Anterior cingulate cortex (tissue), 58 donors: ENCODE measurements at places on chromosomes 6 and 20.

DNA sequence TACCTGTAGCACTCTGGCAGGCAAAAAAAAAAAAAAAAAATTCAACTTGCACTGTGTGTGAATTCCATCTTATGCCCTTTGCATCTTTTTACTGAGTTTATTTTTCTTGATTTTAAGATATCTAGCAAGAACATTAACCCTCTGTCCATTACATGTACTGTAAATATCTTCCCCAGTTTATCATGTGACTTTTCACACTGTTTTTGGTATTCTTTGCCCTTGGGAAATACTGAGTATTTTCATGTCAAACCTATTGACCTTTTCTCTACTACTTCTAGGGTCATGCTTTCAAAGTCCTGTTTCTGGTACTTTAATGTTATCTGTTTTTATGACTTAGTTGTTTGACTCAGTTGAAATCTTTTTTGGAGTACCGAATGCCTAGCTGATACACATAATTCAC is 843 bp upstream of the HUS1B start:
- DNase-seq: no peak

GRCh38 chr6:154534531-154534930 is 24.0 kb upstream of the CNKSR3 start:
- DNase-seq: no peak

GRCh38 chr6:44430326-44430725 is 42.8 kb downstream of the CDC5L start:
- no peak for DNase-seq

GRCh38 chr20:46849751-46850150 is 44.9 kb upstream of the EYA2 start:
- no peak for DNase-seq

DNA sequence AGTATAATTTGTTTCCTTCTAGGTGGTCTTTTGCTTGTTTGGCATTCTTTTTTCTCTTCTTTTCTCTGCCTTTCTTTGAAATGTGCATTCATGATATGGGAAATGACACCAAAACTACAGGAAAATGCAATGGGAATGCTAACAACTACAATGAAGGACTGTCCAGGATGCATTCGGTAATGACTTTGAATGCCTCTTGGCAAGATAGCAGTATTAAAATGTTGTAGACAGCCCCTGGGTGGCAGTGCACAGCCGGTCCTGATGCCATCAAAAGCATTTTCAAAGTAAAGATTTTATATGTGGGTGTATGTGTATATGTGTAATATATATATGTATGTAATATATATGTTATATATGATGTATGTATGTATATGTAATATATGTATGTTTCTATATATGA is 218.8 kb upstream of the MMS22L start:
- DNase-seq: no peak

DNA sequence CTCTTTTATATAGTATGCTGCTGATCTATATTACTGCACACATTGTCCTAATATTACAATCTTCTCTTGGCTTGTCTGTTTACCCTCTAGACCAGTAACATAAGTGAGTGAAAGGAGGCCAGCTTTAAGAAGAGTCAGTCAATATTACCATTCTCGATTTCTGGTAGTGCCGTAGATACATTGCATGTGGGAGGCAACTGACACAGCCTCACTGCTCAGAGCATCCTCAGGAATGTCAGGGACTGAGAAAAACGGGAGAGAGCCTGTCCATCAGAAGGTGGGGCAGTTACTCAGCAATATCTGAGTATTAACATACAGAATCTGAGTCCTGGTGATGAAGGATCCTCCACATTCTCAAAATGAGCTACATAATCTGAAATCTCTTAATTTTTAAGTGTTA is 259.9 kb downstream of the GJA1 start:
- DNase-seq: no peak

DNA sequence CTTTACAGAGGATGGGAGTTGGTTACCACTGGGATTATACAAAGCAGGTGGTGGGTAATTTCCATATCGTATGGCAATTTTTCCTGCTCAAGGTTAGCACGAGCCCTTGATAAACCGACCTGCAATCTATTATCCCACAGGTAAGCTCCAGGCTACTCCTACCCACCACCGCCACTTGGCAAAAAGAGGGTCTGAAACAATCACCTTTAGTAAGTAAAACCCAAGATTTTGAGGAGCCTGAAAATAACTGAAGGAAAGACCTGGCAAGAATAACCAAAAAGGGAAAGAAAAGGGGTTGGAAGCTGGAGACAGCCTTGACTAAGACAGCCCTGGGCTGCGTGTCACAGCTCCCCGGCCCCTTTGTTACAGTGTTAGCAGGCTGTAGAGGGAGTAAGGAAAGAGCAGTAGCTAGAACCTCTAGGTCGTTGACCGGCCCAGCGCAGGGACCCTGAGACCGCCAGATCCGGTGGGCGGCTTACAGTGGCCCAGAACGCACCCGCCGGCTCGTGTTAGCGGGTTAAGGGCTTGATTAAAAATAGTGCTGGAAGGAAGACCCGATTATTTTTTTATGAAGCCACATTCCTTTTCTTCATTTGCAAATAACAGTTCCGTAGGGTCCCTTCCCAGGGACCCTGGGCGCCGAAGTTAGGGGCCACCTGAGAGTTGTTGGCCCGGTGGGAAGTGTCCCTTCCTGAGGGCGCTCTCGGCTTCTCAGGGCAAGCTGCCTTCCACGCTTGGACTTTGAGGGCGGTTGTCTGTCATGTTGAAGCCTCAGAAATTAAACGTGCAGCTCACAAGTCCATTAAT is 30.5 kb downstream of the TFAP2B start:
- no peak for DNase-seq

DNA sequence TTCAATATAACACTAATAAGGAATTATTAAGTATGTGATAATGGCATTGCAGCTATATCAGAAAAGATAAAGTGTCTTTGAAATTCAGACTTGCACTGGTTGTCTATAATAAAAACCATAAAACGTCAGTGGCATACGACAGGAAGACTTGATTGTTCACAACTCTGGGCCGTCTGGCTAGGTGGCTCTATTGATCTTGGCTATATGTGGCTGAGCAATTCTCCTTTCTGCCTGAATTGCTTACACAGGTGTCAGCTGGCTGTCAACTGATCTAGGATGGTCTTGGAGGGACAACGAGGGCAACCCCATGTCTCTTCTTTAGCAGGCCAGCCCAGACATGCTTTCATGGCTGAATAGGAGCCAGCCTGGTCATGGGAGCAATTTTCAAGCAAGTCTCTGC is 359.1 kb downstream of the QKI start:
- no peak for DNase-seq

DNA sequence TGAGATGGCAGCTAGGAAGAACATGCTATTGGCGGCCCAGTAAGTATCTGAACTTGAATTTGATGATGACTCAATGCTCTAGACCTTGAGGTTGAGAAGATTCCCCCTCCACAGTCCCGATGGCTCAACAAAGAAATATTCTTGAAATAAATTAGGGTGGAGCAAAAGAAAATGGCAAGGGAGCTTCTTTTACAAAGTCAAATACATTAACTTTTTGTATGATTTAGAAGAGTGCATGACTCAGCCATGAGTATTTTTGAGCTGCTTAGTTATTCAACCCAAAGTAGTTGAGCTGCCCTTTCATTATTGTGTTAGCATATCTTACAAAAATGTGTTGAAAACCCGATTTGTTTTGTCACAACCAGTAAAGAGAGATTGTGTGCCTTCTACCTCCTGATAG is 7.6 kb downstream of the TFAP2C start:
- DNase-seq: no peak

DNA sequence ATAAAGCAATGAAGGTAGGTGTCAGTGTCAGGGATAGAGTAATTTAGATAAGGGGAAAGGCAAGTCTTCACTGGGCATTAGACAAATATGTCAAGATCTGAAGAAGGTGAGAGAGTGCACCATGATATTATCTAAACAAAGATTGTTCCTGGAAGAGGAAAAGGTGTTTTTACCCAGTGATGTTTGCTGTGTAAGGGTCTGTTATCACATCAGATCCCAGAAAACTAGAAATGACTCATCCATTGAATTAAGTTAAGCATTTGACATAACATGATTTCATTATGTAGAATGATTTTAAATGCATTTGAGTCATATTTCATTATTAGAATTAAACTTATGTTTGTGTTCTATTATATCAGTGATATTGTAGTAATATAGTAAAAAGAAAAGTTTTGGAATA is 1279.5 kb upstream of the CITED2 start:
- no peak for DNase-seq

- no peak for DNase-seq
Measured at GRCh38 chr6:8819446-8819845, 384.1 kb upstream of the SLC35B3 start.

DNA sequence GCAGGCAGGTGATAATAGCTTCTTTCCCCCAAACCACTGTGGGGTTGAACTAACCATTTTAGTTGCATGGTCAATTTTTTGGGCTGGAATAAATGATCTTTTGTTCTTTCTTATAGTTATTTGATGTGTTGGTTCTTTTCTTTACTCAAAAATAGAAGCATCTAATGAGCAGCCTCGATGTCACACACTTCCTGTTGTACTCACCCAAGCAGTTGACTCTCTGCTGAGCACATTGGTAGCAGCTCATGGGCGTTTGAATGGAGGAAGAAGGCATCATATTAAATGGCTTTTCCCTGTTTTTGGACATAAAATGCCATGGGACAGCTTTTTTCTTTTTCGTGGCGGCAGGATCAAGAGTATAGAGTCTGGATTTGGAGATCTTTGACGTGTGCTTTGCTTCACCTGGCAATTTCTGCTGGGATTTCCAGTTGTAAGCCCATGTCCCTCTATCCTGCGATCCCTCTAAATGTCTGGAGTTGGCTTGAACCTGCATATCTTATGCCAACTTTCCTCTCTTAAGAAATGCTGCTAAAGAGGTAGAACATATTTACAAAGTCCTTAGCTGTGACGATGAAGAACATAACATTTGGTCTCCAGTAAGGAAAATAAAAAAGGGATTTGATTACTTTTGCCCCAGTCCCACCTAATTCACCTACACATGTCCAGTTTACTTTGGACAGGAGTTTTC is 268.3 kb downstream of the PRL start:
- no peak for DNase-seq

DNA sequence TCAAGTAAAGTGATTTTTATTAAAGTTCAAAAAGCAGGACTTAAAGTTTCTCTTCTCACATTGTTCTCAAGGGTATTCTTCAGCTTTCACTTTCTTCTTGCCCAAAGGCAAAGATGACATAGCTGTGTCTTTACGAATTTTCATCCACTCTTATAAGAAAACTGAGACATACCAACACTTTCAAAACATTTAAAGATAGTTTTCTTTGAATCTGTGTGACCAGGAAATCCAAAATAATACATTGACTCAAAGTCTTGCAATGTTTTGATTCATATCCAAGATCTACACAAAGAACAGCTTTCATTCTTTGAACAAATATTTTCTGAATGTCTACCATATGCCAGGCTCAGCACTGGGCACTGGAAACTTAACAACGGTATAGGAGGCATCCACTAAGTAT is 117.9 kb downstream of the SIM1 start:
- DNase-seq: no peak
